ENCODE measurements at places on chromosomes 16 and 17.

- no peak for DNase-seq
These were observed 48.7 kb downstream of the PGS1 start for GRCh38 chr17:78427140-78427539.

DNA sequence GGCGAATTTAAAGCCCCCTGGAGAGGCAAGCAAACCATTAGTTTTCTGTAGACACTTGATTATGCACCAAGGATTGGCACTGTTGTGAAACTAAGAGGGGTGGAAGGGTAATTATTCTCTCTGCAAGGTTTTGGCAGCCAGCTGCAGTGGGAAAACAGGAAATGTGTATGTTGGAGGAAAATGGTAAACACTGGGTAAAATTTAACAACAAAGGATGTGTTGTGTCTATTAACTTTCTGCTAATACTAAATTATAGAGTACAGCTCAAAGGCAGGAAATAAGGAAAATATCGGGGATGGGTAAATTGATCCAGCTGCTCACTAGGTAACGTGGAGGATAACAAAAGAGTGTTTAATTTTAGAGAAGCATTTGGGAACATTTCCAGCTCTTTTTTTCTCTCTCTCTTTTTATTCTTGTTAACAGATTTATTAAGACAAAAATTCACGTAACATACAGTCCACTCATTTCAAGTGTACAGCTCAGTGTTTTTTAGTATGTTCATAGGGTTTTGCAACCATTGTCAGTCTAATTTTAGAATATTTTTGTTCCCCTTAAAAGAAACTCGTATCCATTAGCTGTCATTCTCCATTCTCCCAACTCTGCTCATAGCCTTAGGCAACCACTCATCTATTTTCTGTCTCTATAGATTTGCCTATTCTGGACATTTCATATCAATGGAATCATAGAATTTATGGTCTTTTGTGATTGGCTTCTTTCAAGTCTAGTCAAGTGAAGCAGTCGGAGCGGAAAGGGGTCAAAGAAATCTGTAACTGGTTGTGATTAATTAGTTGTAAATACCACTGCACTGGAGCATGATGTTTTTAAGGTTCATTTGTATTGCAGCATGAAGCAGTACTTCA lies 41.8 kb downstream of the TANGO6 start:
- no peak for DNase-seq

GRCh38 chr17:63258785-63259184 lies 187.3 kb downstream of the CYB561 start:
- no peak for DNase-seq

- DNase-seq: no peak
These were observed 577.0 kb upstream of the CDH11 start for GRCh38 chr16:65698791-65699321.

GRCh38 chr16:87442581-87442966 lies 50.2 kb downstream of the ZCCHC14 start:
- no peak for DNase-seq

- DNase-seq: no peak
These were observed 13.9 kb upstream of the CSNK2A2 start for GRCh38 chr16:58211846-58212245.

DNA sequence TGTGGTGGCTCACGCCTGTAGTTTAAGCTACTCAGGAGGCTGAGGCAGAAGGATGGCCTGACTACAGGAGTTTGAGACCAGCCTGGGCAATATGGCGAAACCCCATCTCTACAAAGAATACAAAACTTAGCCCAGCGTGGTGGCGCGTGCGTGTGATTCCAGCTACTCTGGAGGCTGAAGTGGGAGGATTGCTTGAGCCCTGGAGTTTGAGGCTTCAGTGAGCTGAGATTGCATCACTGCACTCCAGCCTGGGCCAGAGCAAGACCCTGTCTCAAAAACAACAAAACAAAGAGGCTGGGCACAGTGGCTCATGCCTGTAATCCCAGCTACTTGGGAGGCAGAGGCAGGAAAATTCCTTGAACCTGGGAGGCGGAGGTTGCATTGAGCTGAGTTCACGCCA lies 7.0 kb upstream of the CSNK1D start:
- no peak for DNase-seq

- no peak for DNase-seq
These were observed 1.2 kb upstream of the FLYWCH1 start for GRCh38 chr16:2910441-2910969.

DNA sequence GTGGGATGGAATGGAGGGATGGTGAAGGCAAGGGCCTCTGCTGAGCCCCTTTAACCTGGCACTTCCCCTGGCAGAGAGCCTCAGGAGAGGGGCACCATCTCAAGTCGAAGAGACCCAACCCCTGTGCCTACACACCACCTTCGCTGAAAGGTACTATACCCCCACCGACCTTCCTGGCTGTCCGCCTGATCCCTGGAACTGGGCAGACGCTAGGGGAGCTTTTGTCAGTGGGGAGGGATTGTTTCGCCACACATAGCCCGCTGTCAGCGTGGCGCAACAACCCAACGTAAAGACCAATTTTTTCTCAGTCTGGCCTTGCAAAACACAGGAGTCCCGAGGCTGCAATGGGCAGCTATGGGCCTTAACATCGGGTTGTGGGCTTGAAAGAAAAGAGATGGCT lies 3.1 kb downstream of the PPP1R1B start:
- no peak for DNase-seq

GRCh38 chr17:75642784-75643642 lies 9.8 kb downstream of the SMIM5 start:
- DNase-seq: no peak

- DNase-seq: no peak
These were observed 15.9 kb upstream of the TBX2 start for GRCh38 chr17:61383689-61384201.

DNA sequence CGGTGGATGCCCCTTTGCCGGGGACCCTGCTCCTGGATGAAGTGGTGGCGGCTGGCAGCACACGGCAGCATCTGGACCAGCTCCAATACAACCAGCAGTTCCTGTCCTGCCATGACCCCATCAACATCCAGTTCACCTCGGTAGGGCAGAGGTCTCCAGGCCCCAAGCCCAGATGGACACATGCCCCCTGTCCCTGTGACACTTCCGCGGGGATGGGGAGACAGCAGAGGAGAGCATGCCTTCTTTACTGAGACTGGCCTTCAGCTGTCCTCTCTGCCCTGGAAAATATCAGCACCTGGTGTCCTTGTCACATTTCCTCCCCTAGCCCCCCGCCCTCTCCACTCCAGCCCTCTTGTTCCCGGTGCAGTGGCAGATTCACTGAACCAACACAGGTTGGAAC lies 6.2 kb downstream of the CHAD start:
- no peak for DNase-seq

- DNase-seq: peak; percentile 56
These were observed 65.2 kb downstream of the ARSG start for GRCh38 chr17:68356520-68356919.

- peak; percentile 16 for DNase-seq
These were observed 53.9 kb upstream of the ERCC4 start for GRCh38 chr16:13866073-13866472.

GRCh38 chr16:14560523-14560922 lies 69.5 kb downstream of the PARN start:
- no peak for DNase-seq

DNA sequence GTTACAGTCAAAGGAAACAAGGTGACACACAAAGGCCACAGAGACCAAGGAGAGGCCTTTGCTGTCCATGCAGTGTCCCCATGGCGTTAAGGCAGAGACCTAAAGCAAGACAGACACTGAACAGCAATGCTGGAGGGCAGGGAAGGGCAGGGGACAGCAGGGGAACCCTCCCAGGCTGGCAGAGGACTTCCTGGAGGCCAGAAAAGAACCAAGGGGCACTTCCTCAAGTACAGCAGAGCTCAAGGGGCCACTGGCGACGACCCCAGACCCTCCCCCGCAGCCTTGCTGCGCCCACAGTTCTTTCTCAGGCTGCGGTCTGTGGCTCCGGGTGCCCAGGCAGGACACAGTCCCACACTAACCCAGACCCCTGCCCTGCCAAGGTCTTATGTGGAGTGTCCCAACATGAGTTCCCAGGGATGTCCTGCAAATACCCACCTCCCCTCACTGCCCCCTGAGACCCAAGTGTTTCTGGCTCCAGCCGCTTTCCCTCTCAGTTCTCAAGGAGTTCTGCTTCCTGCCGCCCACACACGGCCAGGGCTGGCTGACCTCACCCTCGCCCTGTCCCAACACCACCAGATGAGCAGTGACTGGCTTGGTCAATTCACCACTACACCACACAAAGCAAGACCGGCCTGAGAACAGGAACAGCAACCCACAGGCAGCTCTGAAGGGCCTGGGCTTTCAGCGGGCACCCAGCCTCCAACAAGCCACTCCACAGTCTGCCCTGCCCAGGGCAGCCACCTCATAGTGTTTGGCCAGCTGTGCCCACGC lies 4.2 kb downstream of the CLCN7 start:
- no peak for DNase-seq

GRCh38 chr17:29549177-29549923 lies 17.5 kb downstream of the ABHD15 start:
- no peak for DNase-seq

DNA sequence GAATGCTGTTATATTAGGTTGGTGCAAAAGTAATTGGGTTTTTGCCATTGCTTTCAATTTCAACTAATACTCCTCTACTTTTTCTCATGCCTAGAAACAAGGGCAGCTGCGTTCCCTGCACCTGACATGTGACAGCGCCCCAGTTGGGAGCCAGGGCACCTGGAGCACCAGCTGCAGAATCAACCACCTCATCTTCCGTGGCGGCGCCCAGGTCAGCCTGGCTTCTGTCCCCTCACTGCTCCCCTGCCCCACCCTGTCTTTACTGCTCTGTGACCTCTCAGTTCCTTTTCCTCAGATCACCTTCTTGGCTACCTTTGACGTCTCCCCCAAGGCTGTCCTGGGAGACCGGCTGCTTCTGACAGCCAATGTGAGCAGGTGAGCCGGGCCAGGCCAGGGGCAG lies 16.4 kb upstream of the ITGAD start:
- DNase-seq: no peak

DNA sequence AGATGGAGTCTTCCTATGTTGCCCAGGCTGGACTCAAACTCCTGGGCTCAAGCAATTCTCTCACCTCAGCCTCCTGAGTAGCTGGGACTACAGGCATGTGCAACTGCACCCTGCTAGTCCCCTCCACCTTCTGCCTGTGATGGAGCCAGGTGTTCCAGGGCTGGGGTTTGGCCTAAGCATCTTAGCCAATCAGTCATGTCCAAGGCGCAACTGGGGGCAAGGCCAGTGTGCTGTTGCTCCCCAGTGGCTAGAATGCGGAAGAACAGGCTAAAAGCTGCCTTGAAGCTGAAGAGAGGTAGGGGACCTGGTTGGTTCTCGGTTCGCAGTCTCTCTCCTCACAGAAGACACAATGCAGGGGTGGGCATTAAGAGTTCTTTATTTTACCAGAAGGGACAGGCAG lies 18.6 kb downstream of the FLOT2 start:
- DNase-seq: no peak

- DNase-seq: no peak
These were observed 402.4 kb downstream of the ZFHX3 start for GRCh38 chr16:72645538-72645937.

DNA sequence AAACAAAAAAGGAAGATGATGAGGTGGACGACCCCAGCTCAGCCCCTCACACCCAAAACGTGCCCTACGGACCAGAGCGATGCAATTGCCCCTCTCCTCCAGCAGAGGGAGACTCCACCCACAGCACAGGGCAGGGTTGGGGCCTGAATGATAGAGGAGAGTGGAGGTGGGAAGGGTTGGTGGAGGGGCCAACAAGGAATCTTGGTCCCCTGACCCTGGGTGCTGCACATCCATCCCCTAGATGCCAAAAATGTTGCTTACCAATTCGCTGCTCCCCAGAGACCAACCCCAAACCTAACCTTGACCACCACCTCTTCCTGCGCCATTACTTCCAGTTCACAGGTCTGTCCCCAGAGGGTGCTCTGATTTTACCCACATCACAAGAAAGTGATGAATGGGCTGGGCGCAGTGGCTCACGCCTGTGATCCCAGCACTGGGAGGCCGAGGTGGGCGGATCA lies 12.9 kb downstream of the P2RX5 start:
- peak; percentile 58 for DNase-seq

- DNase-seq: no peak
These were observed 9.1 kb upstream of the PSMC3IP start for GRCh38 chr17:42586514-42587230.

GRCh38 chr17:41655611-41656111 lies 31.3 kb upstream of the KRT17 start:
- no peak for DNase-seq

GRCh38 chr17:80660527-80661198 lies 116.0 kb downstream of the RPTOR start:
- no peak for DNase-seq

- no peak for DNase-seq
These were observed 30.4 kb downstream of the KDM8 start for GRCh38 chr16:27233731-27234130.

DNA sequence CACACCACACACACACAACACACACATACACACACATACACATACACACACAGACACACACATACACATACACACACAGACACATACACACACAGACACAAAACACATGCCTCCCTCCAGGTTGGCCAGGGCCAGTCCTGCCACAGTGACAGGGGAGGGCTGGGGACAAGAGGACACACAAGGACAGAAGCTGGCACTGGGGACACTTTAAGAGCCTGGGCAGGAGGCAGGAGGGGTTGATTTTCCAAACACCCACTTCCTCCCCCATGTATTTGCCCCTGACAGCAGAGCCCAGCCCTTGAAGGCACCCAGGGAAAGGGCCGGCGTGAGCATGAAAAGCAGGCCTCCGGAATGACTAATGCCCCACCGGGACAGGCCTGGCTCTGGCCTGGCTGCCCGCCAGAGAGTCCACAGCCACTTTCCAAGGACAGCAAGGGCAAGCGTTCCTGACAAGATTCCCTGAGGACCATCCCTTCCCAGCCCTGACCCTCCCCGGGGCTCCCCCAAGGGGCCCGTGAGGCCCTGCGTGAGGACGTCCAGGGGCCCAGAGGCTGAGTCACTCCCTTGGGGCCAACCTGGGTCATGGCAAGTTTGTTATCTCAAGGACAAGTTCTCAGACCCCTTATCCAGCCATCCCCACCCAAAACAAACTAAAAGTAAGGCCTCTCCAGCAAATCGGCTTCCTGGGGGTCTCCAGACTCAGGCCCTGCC lies 235.6 kb downstream of the ZNF423 start:
- no peak for DNase-seq

DNA sequence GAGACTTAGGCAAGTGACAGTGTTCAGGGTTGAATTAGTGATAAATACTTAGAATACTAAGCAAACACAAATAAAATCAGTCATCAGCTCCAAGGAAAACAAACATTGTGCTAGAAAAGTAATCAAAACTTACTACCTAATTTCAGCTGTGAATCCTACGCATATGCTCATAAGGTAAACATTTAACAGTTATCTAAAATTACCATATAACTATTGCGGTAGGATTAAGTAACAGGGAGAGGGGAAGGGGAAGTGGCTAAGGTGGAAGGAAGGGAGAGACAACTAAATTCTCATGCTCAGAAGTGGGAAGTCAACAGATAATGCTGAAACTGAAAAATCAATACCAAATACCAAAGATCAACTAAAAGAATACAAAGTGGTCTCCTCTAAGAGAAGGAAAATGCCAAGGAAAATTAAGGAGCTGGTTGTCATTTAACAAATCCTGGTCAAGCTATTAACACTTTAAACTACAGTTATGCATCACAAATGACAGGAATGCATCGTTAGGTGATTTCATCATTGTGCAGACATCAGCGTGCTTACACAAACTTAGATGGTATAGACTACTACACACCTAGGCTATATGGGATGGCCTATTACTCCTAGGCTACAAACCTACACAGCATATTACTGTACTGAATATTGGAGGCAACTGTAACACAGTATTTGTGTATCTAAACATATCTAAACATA lies 20.0 kb downstream of the USP32 start:
- DNase-seq: no peak

Measured in activated CD4-positive, alpha-beta T cell treated with anti-CD3 and anti-CD28 coated beads for 4 hours (primary cell).